GM20000 (cell line): ENCODE measurements at places on chromosomes 3 and 15.

DNA sequence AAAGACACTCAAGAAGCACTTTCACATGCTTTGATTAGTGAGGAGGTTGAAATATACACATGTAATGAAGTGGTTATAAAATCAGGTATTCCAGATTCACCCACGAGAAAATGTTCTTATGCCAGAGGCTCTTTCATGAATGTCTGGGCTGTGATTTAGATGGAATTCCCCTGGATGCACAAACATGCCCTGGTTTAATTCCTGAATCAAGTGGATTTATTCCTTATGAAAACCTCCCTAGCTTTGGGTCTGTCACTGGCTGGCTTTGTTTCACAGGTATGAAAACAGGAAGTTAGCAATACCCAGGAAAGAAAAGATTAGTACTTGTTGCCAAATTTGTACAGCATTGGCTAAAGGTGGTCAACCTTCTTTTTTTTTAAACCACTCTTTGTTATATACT is 1123.0 kb downstream of the ROBO1 start:
- DNase-seq: no peak

DNA sequence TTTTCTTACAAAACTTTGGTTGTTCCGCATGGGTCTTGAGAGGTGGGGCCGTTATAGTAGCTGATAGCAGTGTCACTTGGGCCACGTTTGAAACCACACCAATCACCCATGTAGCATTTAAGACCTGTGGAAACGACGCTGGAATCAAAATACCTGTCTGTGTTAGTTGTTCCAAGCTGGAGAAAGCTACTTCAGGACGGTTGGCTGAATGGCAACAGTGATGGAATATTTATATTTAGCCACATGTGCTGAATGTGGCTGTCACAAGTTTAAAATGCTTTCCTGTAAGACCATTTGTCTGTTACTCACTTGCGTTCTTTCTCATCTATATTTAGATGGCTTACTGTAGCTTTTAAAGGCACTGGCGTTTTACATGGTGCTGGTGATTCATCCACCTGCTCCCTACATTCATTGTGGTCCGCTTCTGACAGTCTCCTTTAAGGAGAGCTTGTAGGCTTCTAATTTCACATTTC is 1.4 kb downstream of the DNAJA4 start:
- DNase-seq: no peak

GRCh38 chr3:184448321-184449160 is 68.7 kb downstream of the CHRD start:
- no peak for DNase-seq

DNA sequence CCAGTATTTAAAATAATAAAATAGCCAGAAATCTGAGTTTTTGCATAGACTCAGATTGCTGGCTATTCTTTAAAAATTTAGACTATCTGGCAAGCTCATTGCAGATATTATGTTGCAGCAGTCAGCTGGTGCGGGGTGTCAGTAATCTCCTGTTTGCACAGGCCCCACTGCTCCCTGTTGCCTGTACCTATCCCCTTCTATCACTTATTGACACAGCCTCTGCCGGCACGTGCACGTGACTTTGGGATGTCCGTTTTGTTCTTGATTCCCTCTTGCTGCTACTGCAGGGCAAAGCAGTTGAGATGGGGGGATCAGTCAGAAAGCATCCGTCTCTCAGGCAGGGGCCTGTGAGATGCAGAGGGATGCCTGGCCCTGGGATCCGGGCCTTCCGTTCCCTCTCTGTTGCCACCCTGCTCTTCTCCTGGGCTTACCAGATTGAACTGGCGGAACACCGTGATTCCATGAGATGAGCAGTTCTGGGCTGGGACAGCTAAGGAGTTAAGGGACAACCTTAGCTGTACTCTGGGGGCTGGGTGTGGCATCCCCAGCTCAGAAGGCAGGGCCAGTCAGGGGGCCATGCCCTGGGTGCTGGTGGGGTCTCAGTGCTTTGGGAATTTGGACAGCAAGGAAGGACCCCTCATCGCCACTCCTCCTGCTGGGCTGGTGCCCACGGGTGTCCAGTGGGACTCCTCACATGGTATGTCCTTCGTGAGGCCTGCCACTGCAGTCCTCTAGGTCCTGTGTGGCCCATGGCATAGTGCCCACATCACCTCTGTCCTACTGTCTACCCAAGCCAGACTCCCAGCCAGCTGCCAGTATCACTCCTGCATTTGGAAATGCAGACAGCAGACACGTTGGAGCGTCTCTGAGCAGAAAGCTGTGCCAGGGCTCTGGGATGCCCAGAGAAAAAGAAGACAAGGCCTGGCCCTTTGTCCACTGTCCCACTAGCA is 11.8 kb downstream of the MRAS start:
- DNase-seq: no peak

- DNase-seq: no peak
These were observed 53.6 kb upstream of the UBE2E1 start for GRCh38 chr3:23752126-23752525.

DNA sequence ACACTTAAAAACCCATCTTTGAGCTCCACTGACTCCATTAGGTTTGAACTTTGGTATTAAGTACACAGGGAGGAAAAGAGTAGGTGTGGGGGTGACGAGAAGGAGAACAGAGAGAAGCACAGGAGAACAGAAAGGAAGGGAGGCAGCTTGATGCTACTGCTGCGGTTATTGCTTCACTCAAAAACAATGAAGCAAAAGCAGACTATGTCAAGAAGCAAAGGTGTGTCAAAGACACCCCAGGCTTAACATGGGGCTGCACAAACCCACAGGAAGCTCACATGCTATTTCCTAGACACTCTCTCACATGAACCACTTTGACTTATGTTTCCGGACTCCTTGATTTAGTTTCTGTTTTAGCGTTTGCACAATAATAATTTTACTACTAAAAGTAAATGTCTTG is 961.0 kb upstream of the CFAP20DC start:
- peak; percentile 51 for DNase-seq

- DNase-seq: no peak
These were observed 18.6 kb downstream of the ACOX2 start for GRCh38 chr3:58518291-58518789.

- no peak for DNase-seq
These were observed 903.3 kb upstream of the CFAP20DC start for GRCh38 chr3:59953104-59953503.

- DNase-seq: no peak
These were observed 499.9 kb upstream of the LMCD1 start for GRCh38 chr3:8001712-8002111.

- peak; percentile 76 for DNase-seq
These were observed at the start of gene ADAMTS17 for GRCh38 chr15:100341750-100342560. Gene ADAMTS17, minus strand, starts transcription at chr15:100341975. Its CDS starts 76 bp downstream, at chr15:100341899.

GRCh38 chr3:132549169-132549568 is 47.9 kb upstream of the ACKR4 start:
- DNase-seq: no peak

GRCh38 chr3:124425972-124426371 is 304.3 kb upstream of the UMPS start:
- no peak for DNase-seq

DNA sequence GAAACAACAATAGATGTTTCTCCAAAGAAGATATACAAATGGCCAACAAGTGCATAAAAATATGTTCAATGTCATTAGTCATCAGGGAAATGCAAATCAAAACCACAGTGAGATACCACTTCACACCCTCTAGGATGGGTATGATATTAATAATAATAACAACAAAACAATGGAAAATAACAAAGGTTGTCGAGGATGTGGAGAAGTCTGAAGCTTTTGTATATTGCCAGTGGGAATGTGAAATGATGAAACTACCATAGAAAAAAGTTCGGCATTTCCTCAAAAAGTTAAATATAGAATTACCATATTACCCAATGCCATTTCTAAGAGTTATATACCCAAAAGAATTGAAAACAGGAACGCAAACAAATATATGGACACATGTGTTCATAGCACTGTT is 10.8 kb downstream of the BHLHE40 start:
- no peak for DNase-seq

DNA sequence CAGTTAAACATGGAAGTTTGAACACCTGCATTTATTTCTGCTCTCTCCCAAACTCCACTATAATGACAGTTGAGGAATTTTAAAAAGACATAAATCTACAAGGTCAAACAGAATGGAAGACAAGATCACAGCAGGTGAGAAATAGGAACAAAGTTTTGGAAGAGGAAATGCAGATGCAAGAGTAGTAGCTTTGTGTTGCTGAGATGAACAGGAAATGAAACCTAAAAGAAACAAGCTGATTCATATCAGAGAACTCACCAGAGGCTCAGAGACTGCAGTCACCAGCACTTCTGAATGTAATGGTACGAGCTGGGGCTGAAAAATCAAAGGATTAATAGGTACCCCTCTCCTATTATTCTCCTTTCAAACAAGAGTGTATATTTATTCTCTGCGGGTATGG is 459.9 kb downstream of the RAP2B start:
- peak; percentile 29 for DNase-seq

GRCh38 chr3:103410231-103410630 is 975.4 kb downstream of the ZPLD1 start:
- no peak for DNase-seq

DNA sequence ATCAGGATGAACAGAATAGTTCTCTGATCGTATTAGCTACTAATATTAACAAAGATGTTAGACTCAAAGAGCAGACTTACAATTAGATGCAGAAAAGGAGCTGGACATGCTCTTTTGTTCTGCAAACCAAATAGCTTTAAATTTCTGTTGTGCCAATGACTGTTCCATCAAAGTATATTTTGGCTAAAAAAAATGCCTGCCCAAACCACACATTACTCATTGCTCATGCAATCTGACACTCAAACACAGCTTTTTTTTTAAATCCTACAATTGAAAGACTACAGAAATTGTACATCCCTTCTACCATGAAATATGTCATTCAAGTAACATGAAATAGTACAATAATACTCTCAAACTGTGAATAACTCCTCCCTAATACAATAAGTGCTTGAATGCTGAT is 48.6 kb downstream of the SHOX2 start:
- DNase-seq: no peak

- DNase-seq: no peak
These were observed 3.4 kb downstream of the SKIL start for GRCh38 chr3:170360916-170361315.

- no peak for DNase-seq
These were observed 69.5 kb downstream of the KLF15 start for GRCh38 chr3:126287536-126288241.

GRCh38 chr3:62622553-62623174 is 249.3 kb upstream of the FEZF2 start:
- DNase-seq: peak; percentile 38

DNA sequence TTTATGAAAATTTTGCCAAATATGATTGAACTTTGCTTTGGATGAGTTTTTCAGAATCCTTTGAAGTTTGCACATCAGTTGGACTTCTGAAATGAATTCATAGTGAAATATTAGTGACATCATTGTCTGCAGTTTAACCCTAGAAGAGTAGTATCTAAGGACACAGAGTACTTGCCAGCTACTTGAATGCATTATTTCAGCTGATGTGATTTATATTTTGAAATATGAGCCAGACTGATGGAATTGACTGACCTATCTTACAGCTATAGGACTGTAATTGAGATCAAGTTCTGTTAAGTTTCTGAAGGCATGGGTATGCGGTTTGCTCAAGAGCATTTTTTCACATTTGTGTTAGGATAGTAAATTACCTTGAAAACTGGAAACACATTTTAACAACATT is 51.2 kb downstream of the LYSMD4 start:
- no peak for DNase-seq

- DNase-seq: no peak
These were observed 488.2 kb upstream of the ROBO2 start for GRCh38 chr3:76551739-76552138.

DNA sequence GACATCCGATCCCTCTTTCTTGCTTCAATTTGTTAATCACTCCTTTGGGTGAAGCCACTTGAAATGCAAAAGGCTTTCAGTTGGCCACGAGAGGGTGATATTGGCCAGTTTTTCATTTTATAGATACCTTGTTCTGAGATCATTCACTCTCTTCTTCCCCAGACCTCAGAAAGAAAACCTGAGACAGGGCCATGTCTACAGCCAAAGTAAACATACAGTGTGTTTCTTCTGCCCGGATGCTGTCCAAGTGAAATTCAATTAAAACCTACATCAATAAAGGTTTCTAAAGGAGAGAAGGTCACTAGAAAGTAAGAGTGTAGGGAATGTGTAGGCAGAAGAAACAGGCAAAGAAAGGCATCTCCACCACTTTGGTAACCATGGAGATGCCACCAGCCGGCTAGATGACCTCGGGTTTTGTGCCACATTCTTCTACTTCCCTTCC is 39.5 kb upstream of the FMN1 start:
- DNase-seq: no peak

DNA sequence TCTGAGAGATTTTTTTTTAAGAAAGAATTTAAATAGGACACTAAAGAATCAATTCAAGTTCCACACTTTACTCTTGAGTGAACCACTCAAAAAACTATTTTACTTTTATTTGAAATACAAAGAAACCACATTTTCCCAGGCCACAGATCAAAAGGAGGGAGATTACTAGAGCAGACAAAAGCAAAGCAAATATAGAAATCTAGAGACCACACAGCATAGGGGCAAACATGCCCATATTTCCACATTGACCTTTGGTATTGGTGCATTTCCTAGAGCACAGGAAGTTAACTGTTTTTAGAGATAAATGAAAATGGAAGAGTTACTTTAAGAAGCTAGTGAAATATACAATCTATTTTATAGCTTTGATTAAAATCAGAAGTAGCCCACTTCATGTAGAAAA is 27.5 kb upstream of the ZCWPW2 start:
- no peak for DNase-seq

- DNase-seq: no peak
These were observed 947.1 kb downstream of the FHIT start for GRCh38 chr3:60304112-60304511.

DNA sequence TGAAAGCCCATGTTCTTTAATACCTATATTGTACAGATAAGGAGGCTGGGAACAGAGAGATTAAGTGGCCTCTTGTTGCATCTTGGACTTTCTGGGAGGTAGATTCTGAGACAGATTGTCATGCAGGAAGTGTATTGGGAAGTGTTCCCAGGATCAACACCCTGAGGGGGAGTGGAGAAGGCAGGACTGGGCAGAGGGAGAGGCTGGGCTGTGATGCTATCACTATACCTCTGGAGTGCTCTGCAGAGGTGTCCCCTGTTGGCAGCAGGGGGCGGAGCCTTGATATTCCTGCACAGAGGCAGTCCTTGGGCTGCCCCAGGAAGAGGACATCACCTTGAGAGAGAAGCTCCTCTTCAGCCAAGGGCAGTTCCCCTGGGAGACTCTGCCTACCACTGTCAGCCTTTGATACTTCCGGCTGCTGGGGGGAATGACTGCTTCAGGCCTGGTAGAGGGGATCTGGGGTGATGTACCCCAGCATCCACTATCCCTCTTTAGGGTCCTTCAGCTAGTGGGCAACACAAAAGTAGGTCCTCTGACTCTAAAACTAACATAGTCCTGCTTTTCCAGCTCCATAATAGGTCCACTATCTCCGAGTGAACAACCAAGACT is 97.4 kb upstream of the RNU6-1 start:
- no peak for DNase-seq

DNA sequence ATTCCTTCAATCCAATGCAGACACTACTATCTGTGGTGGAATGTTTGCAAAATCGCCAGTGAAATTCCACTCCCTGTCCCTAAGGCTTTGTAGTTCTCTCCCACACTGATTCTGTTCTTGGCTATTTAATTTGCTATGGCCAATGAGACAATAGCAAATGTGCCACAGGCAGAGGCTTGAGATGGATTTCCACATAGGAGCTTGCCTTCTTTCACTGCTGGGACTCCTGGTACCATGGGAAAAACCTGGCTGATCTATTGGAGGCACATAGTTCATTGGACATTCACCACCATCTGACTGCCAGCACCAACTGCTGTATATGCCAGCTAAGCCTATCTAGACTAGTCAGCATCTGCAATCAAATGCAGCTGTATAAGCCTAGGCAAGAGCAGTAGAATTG is 103.8 kb downstream of the NR1D2 start:
- DNase-seq: no peak

- DNase-seq: no peak
These were observed 146.9 kb downstream of the CD47 start for GRCh38 chr3:107943786-107944523.
